ENCODE measurements at places on chromosomes 5 and 9.

- no peak for DNase-seq
Observed at GRCh38 chr9:95333426-95333825, 15.9 kb upstream of the FANCC start.

DNA sequence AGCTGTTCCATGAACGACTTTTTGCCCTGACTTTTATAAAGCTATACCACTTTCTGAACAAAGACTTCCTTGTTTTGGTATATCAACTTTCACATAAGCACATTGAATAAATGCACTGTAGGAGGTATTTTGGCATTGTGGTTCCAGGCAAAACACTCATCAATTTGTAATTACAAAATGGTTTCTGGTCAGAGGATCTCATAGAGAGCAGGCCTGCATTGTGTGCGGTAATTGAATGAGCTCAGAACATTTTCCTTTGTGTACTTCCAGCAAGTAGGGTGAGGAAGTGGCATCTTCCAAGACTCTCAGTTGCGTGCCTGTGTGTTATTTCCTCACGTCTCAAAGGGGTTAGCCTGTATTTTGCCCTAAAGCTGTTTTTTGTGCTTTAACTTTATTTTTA, 89.2 kb downstream of the PDE6A start:
- no peak for DNase-seq

DNA sequence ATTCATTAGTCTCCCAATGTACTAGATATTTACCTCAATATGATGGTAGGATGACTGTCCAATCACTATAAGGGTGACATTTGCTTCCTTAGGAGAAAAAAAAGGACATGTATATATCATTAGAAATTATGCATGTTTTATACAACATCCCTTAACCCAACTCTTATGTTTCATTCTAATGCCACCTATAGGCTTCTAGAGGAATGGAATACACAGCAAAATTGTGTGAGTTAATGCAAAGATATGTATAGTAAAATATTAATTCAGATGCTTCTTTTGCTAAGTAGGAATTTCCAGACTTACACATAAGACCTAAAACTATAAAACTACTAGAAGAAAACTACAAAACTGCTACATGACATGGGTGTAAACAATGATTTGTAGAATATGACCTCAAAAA, 3.5 kb downstream of the PRXL2C start:
- DNase-seq: no peak

DNA sequence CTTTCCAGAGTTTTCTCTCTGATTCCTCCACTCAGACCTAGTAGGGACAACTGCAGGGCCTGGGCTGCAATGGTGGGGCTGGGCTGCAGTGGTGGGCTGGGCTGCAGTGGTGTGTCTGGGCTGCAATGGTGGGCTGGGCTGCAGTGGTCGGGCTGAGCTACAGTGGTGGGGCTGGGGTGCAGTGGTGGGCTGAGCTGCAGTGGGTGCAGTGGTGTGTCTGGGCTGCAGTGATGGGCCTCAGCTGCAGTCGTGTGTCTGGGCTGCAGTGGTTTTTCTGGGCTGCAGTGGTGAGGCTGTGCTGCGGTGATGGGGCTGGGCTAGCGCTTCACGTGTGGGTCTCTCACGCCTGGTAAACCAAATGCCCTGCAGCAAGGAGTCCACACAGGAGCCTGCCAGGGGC, 27.4 kb downstream of the ABO start:
- no peak for DNase-seq

GRCh38 chr5:93092349-93093105, 488.5 kb downstream of the NR2F1-AS1 start:
- no peak for DNase-seq

- no peak for DNase-seq
Observed at GRCh38 chr9:37747271-37747753, 6.3 kb upstream of the TRMT10B start.

GRCh38 chr5:128522336-128522735, 15.7 kb downstream of the FBN2 start:
- DNase-seq: no peak

GRCh38 chr9:4328723-4329122, 28.9 kb upstream of the GLIS3 start:
- peak; percentile 63 for DNase-seq

DNA sequence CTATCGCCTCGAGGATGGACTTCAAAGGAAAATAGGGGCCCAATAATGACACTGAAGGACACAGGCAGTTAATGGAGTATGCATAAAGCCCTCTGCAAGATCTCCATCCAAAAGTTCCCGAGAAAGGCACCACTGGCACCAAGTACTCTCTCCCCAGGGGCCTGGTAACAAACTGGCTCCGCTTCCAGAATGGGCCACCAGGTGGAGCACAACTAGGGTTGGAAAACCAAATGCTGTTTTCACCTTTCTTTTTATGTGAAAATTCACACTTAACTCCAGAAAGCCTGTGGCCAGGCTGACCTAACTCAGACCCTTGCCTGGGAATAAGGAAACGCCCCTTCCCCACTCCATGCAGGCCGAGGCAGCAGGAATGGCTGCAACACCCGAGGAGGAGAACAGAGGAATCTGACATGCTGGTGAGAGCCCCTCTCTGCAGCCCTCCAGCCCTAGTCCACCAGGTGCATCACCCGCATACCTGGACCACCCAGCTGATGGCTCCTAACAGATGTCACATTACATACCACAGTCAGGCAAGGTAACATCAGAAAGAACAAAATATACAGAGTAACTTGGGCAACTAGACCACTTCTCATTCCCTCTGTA, 42.8 kb downstream of the CAMSAP1 start:
- no peak for DNase-seq

DNA sequence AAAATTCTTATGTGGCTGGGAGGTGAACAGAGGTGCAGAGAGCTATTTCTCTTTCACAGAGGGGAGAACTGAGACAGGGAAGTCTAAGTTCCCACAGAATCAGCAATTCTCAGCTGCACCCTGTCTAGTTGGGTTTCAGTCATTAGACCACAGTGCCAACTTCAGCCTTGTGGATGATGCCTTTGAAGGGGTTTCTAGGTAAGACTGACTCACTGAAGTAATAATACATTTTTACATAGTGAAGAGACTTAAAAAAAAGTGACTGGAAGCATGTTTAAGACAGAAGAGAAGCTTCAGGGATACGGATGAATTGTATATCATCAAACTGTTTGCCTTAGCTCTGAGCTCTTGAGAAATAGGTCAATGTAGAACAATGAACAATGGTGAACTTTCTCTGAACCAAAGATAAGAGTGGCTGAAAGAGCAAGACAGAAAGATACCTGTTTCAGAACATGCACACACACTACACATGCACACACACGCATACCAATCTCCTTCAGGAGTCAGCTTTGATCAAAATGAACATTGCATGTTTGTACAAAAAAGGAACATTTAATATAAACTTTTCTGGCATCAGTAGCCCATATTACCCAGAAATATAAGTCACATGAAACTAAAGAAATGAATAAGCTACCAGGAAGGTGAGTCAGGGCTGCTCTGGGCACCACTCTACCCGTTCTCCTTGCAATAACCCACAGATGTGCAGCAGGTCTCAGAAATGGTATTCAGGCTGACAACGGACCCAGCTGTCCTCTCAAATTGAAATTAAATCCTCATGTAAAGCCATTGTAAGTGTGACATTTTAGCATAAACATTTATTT, 12.6 kb upstream of the FYB1 start:
- peak; percentile 94 for DNase-seq

DNA sequence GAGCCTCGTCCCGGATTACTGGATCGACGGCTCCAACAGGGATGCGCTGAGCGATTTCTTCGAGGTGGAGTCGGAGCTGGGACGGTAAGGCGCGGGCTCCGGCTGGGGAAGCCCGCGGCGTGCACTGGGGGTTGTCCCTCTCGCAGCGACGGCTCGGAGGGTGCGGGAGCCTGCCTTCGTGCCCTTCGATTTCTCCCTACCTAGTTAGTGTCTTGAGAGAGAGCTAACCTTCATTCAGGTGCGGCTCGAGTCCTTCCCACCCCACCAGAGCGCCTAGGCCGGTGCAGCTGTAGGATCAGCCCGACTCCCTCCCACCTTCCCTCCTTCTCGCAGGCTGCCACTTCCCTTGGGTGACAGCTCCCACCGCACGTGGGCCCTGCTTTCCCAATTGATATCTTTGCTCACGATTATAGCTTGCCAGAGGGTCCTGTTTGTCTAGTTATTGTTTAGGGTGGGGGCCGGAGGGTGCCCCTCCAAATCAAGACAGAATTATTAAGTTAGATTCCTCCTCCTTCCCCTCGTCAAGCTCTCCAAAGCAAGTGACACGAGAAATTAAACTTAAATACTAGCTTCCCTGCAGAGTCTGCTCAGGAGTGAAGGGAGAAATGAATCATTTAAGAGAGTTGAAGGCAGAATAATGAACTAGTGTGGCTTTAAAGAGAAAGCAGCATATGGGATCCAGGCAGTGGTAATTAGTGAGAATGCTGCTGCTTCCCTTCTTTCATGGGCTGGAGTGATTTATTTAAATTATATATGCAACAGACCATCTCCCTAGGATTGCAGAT, 569 bp downstream of the CAMK4 start:
- no peak for DNase-seq

DNA sequence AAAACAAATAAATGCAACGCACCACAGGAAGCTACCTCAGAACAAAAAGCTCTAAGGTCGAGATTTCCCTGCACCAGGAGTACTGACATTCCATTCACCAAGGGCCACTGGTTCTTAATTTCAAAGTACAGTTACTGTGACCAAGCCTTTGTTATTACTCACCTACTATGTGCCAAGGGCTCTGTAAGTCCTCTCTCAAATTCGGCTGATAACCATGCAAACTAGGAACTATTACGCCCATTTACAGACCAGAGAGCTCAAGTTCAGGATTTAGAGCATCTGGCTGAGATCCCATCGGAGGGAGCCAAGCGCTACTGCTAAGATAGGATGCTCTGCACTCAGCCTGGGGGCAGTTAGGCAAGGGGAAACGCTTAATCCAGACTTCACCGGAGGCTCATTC, 5.6 kb downstream of the MYO10 start:
- no peak for DNase-seq

GRCh38 chr9:89676281-89676680, 71.5 kb downstream of the GADD45G start:
- no peak for DNase-seq

DNA sequence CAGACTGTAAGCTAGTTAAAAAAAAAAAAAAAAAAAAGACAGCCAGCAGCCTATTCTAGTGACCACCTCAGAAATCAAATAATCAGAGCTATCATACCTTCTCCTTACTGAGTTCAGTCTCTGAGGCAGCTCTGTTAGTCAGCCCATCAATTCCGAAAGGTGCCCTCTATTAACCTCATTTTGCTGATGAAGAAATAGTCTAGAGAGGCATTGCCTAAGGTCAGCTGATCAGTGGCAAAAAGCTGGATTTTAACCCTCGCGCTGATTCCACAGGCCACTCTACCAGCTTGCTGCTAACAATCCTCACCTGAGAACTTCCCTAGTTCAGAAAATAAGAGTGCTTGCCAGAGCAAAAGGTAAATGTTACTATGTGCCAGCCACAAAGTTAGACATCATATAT, 172.0 kb downstream of the DENND1A start:
- DNase-seq: no peak

DNA sequence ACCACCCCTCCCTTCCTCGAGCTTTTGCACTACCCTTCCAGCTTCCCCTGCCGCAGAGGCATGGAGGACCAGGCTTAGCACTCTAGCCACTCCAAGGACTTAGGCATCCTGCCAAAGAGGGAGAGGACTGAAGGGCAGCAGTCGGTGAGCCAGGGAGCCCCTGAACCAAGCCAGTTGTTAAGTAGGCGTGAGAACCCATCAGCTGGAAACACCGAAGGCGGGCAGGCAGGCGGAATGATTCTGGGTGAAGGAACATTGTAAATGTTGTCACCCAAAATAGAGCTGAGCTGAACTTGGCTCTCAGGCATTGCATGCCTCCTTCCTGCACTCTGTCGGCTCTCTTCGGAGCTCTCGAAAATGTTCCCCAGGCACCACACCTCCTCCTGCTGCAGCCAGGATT, 42.8 kb downstream of the NRG2 start:
- no peak for DNase-seq

- DNase-seq: no peak
Observed at GRCh38 chr9:76616780-76617179, 147.5 kb upstream of the PCA3 start.

DNA sequence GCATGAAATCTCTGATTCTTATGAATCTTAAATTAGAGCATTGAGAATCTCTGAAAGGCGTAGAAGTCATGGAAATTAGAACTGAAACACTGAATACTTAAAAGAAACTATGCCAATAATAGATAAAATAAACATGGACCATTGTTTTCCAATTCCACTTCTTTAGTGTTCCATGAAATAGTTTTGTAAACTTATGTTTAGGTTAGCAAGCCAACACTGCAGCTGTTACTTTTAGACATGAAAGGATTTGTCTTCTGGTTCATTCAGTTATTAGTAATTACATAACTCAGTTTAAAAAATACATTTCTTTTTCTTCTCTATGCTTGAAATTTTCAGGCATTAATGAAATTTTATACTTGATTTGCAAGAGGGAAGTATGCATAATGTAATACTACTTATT, 733.4 kb upstream of the NUDT12 start:
- DNase-seq: no peak

GRCh38 chr5:157877821-157878220, 18.9 kb upstream of the CLINT1 start:
- DNase-seq: no peak

GRCh38 chr9:23820451-23821374, 5.3 kb downstream of the ELAVL2 start:
- DNase-seq: no peak

DNA sequence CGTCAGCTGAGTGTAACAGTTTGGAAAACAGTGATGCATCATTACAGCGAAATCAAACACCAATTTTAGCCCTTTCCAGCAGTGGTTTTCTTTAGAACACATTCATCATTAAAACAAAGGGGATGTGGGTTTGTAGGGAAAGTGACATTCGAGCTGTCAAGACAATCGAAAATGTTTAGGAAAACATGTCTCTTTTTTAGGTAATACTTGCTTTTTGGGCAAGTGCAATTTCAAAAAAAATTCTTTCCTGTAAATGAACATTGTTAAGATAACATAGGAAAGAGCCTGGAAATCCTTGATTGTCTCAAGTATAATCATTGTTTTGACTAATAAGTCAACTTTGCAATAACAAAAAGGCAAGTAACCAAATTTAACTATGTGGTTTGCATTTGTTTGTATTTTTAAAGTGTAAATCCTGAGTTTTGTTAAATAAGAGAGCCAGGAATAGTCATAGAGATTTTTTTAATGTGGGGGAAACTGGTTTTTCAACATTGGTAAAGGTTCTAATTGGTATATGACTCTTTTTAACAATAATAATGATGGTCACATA, 182.5 kb downstream of the TTLL11 start:
- DNase-seq: no peak
